ENCODE measurements at places on chromosomes 6 and 20.

- no peak for DNase-seq
Observed at GRCh38 chr6:159982731-159983506, 14.0 kb downstream of the IGF2R start.

- no peak for DNase-seq
Observed at GRCh38 chr6:9112544-9112943, 677.2 kb upstream of the SLC35B3 start.

- peak; percentile 56 for DNase-seq
Observed at GRCh38 chr20:266596-267562, 9.4 kb downstream of the DEFB132 start.

DNA sequence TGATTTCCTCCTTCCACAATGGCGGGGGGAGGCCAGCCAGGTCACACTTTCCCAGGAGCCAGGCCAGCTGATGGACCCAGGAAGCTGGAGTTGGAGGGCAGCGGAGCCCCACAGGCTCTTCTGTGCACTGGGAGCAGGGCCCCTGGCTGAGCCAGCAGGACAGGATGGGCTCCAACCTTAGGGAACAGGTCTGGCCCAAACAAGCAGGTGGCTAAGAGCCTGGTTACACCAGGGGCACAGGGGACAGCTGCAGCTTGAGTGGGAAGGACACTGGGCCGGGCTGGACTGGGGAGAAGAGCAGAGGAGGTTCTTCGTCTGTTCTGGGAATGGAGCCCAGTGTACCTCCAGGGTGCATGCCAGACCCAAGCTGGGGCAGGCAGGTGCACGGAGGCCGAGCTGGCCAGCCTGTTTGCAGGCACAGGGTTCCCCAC lies 102.3 kb downstream of the DLL1 start:
- no peak for DNase-seq

DNA sequence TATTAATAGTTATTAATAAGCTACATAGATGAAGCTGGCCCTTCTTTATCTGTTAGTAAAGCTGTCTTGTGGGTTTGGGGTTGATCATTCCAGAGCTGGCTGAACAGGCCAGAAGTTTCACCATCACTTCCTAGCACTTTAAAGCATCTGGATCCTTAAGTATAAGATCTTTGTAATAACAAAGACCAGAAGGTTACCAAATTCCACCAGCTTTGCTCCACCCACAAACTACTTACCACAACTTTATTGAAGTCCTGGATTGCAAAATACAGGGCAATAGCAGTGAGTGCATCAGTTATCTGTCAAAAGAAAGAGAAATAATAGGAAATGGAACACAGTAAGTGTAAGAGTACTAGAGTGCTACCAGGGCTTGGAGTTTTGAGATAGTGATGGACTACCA lies 33.0 kb downstream of the PIGU start:
- no peak for DNase-seq

GRCh38 chr6:130324657-130325056 lies 41.2 kb upstream of the TMEM200A start:
- peak; percentile 30 for DNase-seq

DNA sequence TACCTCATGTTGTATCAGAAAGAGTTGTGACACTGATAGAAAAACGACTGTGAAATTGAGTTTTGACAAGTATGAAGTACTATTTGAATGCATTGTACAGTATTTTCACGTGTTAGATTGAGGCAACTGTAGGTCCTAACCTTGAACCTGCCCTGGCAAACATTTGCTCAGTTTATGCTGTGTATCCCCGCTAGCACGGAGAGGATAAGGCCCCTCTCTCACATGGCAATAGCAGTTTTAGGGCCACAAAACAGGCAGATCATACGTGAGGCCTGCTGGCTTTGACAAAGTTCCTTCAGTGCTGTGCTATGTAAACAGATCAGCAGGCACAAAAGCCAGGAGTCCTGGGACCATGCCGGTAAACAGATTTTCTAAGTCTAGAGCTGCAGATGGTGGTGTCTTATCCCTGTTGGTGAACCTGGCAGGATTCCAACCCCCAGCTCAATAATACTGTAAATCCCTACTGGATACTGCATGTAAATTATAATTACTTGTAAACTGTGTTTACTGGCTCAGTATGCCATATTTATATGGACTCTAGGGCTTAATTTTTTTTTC lies 23.8 kb upstream of the FAM217A start:
- no peak for DNase-seq

DNA sequence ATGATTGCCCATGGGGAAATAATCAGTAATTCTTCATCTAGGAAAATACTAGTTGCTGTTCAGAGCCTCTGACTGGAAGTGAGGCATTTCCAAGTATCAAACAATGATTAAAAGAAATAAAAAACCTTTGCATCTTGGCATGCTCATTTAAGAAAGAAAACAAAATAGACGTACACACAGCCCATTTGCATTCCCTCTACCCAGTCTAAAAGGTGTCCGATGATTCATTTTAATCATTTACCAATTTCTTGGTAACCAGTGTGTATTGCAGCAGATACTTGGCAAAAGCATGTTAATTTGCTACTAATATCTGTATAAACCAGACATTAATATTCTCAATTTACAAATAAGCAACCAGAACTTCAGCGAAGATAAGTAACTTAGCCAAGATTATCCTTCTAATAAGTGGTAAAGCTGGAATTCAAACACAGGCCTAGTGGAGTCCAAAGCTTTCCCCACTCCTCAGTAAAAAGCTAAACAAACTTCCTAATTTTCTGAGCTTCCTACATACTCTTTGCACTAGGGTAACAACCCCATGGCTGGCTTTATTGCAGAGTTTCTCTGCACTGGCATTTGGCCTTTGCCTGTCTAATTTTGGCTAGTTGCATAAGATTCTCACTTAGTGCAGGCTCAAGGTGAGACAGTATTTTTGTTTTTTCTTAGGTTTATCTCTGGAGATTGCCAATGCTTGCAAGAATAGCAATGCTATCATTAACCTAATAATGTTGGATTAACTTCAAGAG lies 338.1 kb downstream of the PRKN start:
- DNase-seq: no peak

DNA sequence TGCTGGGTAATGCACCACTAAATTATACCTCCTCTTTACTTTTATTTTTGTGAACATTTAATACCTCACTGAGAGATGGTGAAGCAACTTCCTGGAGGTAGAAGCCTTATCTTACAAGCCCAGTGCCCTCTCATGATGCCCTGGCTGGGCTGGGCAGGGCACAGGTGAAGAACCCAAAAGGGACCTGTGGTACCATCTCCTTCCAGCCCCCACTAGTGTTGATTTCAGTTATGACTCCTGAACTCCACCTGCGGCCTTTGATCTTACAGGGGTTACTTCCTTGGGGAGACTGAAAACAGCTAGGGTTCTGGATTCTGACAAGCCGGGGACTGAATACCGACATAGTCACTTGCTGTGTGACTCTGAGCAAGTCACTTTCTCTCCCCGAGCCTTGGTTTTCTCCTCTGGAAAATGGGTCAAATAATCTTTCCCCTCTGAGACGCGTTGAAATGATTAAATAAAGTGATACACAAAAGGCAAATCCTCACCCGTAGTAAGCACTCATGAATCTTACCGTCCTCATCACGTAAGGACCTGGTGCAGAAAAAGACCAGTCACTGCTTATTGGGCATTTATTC lies 1.2 kb downstream of the SLC13A3 start:
- no peak for DNase-seq

DNA sequence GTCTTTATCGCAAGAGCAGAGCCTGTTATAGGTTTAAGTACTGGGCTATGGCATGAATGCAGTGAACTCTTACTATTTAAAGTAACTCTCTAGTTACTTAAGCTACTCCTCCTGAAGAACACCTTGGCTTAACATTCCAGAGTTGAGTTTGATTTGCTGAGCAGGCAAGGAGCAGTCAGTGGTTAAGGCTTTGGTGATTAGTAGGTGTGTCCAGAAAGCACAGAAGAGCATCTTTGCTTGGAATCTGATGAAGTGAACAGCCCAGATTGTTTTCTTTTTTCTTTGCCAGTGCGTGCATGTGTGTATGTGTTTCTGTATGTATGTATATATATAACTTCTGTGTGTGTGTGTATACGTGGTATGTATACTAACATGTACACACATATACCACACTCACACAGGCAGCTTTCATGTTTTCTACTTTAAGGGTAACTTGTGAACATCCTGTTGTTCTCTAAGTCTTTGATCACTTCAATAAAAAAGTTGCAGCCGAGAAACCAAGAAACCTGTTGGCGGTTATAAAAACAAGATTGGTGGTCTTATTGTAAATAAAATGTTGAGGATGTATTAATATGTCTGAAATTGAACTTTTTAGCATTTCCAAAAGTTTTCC lies 56.2 kb upstream of the TULP4 start:
- DNase-seq: no peak

DNA sequence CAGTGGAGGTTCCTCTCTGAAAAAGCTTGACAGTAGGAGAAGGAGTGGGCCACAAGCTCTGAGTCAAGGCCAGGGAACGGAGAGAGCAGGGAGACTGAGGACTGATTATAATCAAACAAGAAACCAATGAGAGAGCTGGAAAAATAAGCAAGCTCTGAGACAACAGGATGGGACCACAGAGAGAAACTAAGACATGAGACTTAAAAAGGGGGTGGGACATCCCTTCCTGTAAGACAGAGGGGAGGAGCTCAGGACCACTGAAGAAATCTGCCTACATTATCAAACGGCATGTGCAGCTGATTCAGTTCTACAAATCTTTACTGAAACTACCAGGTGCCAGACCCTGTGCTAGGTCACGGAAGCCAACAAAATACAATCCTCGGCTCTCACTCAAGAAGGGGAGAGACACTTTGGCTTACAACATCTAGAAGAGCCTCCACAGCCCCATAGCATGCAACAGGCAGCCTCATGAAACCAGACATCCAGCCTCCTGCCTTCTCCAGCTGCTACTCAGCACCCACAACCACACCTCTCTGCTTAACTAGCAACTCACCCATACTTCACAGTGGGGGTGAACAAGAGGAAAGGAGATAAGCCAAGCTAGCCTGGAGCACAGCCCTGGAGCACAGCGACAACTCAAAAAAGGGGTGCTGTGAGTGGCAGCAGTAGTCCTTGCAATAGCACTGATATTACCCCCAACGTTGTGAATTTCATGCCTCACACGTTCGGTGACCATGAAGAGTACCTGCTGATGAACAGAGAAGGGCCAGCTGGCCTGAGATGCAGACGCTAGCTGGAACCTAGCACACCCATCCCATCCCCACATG lies 39.1 kb upstream of the ANKRD60 start:
- no peak for DNase-seq

GRCh38 chr20:2124564-2125213 lies 23.1 kb downstream of the STK35 start:
- no peak for DNase-seq

GRCh38 chr20:38266426-38266825 lies 5.9 kb upstream of the KIAA1755 start:
- DNase-seq: no peak

- no peak for DNase-seq
Observed at GRCh38 chr6:127073222-127073621, 45.2 kb upstream of the RSPO3 start.

DNA sequence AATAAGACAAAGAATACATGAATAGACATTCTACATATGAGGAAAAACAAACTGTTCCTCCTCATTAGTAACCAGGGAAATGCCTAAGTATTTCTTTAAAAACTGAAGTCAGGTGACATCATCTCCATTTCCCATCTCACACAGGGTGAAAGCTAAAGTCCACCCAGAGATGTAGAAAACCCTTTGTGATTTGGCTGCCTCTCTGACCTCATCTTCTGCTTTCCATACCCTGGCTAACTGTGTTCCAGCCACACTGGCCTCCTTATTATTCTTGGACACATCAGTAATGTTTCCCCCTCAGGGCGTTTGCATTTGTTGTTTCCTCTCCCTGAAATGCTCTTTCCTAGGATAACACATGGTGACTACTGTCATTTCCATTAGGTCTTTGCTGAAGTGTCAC lies 40.4 kb downstream of the ESF1 start:
- no peak for DNase-seq

GRCh38 chr6:136304410-136304809 lies 14.8 kb upstream of the BCLAF1 start:
- DNase-seq: no peak

DNA sequence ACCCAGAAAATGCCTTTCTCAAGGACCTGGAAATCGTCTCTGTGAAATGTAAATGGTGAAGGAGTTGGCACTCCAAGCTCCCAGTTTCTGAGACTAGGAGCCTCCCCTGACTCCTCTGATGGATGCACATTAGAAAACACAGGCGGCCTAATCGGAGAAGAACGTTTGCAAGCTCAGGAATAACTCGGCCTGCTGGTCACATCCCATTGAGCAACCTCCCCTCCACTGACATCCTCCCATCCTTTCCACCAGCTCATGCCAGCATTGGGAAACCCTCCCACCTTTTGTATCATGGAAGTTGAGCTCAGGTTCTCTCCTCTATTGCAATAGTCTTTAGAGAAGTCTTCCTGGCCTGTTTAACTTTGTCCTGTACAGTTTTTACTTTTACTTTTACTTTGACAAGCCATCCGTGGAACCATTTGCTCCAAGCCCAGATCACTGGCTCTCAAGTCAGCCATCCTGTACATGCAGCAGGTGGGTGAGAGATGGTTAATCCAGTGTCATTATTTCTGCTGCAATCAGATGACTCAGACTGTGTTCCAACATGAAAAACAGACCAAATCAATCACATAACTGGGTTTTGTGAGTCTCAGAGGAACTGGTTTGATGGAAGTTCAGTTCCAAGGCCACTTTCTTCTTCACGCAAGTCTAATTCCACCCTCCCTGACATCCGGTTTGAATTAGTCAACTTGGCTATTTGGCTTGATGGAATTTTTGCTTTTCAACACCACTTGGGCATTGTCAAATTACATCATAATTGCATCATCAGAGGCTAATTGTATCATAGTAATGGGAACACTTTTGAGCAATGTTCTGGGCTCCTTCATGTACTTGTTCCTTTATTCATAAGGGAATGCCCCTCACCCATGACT lies 619.4 kb upstream of the CDH4 start:
- DNase-seq: no peak

DNA sequence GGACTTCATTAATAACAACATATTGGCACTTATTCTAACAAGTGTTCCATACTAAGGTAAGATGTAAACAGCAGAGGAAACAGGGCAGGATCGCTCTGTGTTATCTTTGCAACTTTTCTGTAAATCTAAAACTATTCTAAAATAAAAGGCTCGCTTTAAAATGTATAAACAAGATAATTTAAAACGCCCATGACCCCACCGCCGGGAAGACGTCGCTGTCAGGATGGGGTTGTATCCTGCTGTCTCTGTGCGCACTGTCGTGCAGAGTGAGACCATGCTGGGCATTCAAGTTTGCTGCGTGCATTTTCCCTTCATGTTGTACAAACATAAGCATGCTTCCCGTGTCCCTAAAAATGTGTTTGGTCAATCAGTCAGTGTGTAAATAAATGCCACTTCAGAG lies 255.7 kb downstream of the CDH4 start:
- no peak for DNase-seq

DNA sequence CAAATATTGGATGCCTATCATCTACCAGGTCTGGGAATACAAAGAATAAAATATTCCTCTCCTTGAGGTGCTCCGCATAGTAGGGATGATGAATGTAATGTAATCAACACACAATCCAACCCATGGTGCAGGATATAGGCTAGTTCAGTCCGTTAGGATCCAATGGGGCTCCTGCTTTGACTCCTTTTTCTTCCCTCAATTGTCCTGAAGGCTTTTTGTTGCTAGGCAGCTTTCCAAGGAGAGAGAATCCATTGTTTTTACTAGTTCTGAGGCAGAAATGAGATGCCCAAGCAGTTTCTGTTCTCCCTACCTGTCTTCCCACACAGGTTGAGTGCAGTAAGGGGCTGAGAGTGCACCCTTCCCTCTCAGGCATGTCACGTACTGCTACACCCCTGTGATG lies 12.1 kb downstream of the WRNIP1 start:
- DNase-seq: no peak

GRCh38 chr20:41316602-41317545 lies 657 bp downstream of the ZHX3 start:
- DNase-seq: peak; percentile 72

All from A172 (cell line).